ENCODE measurements at places on chromosomes 7 and 10.

- no peak for DNase-seq
These were observed 235.1 kb upstream of the MEOX2 start for GRCh38 chr7:15921576-15921975.

- no peak for DNase-seq
These were observed 50.6 kb upstream of the LRRC18 start for GRCh38 chr10:48990226-48990625.

DNA sequence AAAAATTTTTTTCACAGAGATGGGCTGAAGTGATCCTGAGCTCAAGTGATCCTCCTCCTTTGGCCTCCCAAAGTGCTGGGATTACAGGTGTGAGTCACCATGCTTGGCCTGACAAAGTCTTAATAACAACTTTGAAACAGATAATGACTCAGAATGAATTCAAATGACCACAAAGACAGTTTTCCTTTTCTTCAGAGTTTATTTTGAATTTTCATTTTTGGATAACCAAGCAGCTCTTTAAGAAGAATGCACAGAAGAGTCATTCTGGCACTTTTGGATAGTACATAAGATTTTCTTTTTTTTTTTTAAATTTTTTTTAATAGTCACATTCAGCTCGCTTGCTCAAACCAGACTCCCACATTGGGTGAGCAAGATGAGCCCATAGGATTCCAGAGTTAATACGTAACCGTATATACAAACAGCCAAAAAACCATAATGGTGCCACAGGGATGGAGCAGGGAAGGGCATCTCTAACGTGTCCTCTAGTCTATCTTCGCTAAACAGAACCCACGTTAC is 43.0 kb upstream of the NMT2 start:
- DNase-seq: no peak

GRCh38 chr7:16741676-16742075 is 11.9 kb upstream of the TSPAN13 start:
- no peak for DNase-seq

GRCh38 chr10:130028465-130028819 is 64.4 kb upstream of the EBF3 start:
- DNase-seq: no peak

DNA sequence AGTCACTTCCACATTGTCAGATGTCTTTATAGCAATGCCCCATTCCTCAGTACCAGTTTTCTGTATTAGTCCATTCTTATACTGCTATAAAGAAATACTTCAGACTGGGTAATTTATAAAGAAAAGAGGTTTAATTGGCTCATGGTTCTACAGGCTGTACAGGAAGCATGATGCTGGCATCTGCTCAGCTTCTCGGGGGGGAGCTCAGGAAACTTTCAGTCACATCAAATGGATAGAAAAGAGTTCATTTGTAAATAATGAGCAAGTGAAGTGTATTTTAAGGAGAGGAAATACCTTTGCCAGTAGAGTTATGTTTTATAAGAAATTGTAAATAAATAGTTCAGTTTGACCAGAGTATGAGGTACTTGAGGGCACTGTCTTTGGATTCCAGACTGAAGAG is 50.5 kb downstream of the TMEM60 start:
- DNase-seq: no peak

DNA sequence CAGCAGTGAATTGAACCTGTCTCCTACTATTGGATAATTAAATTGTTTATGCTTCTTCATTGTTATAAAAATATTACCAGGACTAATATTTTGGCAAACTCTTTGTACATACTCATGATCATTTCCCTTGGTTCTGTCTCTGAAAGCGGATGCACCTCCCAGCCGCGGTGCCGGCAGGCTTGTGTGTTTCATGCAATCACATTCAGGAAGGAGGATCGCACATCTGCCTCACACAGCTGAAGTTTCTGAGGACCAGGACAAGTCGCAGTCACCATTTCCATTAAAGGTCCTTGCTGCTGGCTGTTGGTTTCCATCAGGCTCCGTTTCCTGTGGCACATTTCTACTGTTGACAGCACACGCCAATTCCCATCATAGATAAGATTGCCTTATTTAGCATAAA is 117.8 kb upstream of the SHH start:
- DNase-seq: no peak

DNA sequence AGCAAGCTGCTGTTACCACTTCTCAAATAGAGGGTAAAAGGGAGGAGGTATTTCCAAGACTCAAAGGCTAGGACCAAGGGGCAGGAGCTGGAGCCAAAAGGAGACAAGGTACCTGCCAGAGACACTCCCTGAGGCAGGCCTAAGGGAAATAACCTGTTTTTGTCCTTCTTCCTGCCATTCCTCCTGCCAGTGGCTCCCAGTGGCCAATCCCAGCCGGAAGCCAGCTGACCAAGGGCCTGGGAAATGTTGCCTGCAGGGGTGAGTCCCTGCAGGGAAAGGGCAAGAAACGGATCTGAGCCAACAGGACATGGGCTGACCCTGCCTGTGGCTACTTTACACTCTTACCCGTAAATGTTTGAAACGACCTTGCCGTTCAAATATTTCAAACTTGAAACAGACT is 3.5 kb downstream of the CYTH3 start:
- DNase-seq: no peak

- DNase-seq: no peak
These were observed 23.2 kb upstream of the AOAH start for GRCh38 chr7:36747280-36748016.

GRCh38 chr7:4123823-4124222 is 558.3 kb upstream of the FOXK1 start:
- no peak for DNase-seq

DNA sequence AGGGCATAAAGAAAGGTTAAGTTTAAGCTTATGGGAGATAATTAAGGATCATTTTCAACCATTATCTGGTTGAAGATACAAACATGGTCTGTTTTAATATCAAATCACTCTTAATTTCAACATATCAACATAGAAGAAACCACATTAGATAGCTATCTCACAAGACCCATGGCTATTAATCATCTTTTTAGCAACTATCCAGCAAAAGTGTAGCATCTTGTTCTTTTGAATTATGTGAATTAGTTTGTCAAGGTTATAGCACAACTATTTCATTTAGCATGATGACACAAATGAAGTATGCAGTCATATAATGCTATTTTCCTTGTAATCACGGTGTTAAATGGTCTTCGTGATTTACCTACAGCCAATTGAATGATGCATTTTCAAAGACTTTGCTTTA is 58.9 kb upstream of the PPP1R9A start:
- no peak for DNase-seq

- no peak for DNase-seq
These were observed 300 bp downstream of the ARHGAP21 start for GRCh38 chr10:24723386-24723787.

DNA sequence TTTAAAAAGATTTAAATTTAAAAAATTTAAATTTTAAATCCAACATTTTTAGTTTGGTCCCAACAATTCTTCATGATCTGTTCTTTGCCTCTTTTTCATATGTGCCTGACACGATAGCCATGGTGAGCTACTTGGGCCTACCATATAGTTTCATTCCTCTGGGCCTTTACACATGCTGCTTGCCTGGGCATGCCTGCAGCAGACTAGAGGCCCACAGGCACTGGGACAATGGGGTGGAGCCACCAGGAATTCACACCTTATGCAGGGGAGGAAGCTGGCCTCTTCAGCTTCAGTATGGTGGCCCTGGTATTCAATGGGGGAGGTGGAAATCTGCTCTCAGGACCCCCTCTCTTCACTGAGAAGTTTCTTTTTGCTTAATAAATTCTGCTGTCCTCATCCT is 37.8 kb upstream of the ZNF365 start:
- DNase-seq: no peak

- no peak for DNase-seq
These were observed 58.0 kb downstream of the ESYT2 start for GRCh38 chr7:158771213-158771834.

DNA sequence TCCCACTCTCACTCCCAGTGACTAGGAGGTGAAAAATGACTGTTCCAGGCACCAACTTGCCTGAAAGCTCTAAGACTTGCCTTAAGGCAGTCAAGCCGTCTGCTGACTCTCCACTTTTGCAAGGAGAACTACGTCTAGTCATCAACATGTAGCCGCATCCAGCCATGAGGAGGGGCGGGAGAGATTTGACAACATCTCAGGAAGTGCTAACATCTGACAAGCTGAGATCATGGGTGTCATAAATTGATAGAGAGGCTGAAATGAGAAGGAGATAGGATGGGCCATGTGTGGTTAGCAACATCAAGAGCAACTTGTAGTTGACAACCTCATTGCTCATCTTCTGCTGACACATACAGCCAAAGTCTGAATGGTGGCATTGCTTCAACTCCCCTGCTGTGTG is 9.0 kb upstream of the TBXAS1 start:
- no peak for DNase-seq

- no peak for DNase-seq
These were observed 54.3 kb upstream of the DUSP5 start for GRCh38 chr10:110443239-110444003.

- DNase-seq: no peak
These were observed 624 bp upstream of the CEP55 start for GRCh38 chr10:93495654-93496321.

DNA sequence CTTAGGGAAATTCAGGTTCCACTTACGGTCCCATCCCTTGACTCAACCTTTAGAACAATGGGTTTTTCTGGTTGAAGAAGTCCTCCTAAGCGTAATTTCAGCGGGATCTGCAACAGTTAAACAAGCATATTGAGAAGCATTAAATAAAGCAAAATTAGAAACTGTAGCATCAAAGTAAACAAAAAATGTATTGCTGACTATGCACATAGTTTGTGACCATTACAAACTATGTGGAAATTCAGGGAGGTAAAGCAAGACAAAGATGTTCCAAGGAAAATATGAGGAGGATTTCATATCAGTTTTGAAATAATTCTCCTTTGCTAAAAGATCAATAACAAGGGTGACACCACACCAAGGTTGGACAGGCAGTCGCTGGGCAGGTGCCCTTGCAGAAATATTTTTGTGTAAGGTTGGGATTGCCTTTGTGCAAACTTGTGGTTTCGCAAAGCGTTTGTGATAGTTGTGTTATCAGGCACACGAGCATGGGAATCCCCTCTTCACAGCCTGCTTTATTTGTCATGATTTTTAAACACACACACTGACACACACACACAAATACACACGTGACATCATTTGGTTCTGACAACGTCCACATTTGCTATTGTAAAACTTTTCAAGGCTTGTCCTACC is 5.4 kb upstream of the CYP3A5 start:
- no peak for DNase-seq

DNA sequence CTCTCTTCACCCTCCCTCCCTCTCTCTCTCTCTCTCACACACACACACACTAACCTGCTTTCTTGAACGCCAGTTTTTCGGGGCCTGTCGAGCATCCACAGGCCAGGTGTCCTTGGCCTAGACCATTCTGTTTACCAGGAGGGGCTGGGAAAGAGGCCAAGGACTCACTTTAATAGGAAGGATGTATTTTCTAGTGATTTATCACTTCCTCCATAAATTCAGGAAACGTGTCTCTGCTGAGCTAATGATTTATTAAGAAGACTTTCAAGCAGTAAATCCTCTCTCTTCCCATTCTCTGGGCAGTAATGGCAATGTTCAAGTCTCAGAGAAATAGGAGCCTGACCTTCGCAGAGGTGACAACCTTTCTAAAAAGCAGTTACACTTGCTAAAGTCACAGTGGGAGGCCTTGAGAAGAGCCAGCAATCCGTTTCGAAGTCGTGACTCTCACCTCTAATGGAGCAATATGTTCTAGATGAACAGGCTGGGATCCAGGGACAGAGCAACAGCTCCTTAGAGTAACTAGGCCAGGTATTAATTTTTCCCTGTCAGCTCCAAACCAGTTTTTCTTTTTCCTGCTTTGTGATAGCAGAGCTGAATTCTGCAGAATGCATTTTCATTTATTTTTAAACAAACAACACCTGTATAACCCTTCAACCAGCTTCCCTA is 1357.5 kb upstream of the SORCS1 start:
- no peak for DNase-seq

DNA sequence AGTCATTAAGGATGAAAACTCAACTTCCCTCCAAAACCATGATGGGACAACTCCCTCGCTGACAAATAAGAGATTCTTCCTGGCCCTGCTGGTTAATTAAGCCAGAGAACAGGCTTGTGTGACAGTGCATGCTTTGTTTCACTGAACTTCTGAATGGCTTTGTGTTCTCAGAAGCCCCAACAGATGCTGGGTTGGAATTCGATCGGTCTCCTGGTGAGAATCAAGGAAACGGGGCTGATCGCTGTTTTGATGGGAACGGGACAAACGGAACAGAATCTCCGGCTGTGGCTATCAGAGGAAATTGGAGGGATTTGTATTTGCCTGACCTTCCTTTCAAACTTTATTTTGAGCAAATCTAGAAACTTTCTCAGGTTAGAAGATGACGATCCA is 145.0 kb downstream of the RNF216 start:
- DNase-seq: no peak

GRCh38 chr7:41695661-41696322 is 7.1 kb downstream of the INHBA start:
- no peak for DNase-seq

- no peak for DNase-seq
These were observed 489.1 kb upstream of the CELF2 start for GRCh38 chr10:10528563-10528910.

DNA sequence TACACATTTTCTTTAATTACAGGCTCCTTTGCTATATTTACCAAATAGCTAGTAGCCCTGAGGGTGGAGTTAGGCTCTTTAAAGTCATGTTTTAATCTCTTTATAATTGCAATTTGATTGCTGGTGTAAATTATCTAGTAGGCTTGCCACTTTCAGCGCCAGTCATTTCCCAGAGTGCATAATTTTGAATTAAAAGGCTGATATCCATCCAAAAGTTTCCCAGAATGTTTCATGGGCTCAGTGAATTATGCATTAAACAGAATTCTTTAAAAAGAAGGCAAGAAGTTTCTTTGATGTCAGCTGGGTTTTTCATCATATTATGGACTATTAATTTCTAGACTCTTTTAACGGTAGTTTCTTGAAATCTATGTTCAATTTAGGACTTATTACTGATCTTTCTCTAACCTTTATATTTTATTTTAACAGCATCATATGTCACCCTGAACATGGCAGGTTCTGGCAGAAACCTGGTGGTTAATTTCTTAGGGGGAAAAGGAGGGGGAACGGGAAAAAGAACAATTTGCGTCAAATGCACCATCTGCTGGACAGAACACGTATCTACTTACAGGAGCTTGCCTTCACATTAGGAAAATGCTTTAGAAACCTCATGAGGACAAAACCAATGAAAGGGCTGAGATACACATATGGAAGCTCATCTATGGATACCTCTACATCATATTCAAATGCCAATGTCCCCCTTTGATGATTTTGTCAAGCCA is 171.1 kb downstream of the GRM3 start:
- DNase-seq: no peak

DNA sequence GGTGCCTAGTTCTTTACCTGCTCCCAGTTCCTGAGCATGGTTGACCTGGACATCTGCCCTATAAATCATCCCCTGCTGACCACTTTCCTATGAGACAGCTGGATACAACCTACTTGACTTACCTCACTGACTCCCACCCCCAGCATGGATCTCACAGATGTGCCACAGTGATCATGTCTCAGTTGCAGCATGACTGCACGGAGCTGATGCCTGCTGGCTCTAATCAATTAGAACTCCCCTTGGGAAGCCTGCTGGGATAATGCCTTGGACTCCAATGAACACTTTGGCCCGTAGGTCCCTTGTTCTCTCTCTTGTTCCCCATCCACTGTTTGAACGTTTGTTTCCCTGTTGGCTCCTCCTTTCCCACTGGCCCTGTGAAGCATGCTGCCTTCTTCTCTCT is 271.2 kb upstream of the IGFBP3 start:
- no peak for DNase-seq
